T-helper 17 cell (primary cell): ENCODE measurements at places on chromosomes 12 and 14. TPM values are rescaled to one million over a fixed set of nuclear protein-coding genes. Genes with fewer than 3 reads are reported as not detected.

DNA sequence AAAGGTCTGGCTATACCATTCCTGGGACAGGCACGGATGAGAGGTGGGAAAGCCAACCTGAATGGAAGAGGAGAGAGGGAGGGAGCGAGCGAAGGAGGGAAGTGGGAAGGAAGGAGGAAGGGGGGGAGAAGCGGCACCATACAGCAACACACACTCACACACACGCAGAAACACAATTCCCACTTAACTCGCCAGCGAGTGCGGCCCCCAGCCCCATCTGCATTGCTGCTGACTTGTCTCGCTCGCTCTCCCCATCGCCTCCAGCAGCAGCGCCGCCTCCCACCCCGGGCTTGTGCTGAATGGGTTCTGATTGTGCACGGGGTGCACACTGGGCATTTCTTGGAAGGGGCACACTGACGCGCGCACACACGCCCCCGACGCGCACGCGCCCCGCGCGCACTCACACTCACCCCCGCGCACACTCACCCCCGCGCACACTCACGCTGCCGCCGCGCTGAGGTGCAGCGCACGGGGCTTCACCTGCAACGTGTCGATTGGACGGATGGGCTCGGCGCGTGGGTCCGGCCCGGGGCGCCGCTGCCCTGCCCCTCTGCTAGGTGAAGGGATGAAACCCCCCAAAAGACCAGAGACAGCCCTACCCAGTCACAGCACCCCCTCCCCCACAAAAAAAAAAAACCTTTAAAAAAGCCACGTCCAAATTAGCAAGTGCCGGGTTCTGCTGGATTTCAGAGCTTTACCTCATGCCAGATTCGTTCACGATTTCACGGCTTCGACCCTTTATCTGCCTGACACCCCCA lies 685 bp downstream of the GRIN2B start:
- no peak for DNase-seq

DNA sequence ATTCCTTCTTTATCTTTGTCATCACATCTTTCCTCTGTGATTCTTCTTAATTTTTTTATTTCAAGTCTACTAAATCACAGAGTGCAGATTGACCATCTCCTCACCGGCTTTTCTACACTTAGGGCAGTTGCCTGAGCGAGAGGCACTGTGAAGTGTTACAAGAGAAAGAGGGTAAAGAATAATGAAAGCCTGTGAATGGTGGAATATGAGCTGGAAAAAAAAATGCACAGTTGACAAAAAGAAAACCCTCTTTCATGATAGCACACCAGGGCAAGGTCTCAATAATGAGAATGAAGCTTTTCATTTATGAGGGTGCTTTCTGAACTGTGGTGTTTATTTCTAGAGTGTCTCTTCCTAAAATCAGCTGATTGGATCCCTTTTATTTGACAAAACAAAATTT lies 106.2 kb upstream of the PDE3A start:
- DNase-seq, result no peak

DNA sequence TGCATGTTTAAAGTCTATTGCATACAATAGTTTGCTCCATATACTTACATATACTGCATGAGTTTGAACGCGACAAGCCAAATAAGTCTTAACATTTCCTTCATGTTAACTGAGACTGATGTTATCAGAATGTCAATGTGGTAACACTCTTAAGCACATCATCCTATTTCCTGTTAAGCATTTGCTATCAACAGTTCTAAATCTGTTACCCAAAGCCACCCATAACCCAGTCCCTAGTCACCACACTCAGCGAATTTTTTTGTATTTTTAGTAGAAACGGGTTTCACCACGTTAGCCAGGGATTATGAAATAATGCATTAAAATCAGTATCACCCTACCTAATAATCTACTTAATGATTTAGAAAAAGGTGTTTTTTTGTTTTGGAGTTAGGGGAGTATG lies 39.4 kb downstream of the HNRNPC start:
- DNase-seq, result no peak

DNA sequence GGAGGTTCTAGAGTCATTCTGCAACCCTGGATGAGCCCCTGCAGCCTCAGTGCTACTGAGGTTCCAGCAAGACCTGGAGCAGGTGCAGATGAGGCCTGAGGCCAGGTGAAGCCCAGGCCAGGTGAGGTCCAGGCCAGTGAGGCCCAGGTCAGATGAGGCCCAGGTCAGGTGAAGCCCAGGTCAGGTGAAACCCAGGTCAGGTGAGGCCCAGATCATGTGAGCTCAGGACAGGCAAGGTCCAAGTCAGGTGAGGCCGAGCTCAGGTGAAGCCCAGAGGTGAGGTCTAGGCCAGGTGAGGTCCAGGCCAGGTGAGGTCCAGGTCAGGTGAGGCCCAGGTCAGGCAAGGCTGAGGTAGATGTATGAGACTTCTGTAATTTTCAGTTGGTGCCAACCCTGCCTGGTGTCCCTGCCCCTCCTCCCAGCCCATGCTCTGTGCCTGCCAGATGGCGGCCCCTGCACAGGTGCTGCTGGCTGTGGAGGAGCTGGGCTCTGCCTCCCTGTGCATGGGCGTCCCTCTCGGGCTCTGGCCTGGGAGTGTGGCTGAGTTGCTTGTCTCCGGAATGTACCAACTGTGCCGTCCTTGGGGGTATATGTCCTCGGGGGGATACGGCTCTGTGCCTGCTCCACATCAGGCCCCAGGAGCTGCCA lies 388.5 kb downstream of the TMEM121 start:
- no peak for DNase-seq

- no peak for DNase-seq
Observed at GRCh38 chr12:46579474-46579873, 206.9 kb upstream of the SLC38A2 start.

GRCh38 chr12:27919671-27920235 lies 52.8 kb downstream of the PTHLH start:
- no peak for DNase-seq

GRCh38 chr14:22097586-22098292 lies 424.1 kb upstream of the OR4E1 start:
- no peak for DNase-seq

DNA sequence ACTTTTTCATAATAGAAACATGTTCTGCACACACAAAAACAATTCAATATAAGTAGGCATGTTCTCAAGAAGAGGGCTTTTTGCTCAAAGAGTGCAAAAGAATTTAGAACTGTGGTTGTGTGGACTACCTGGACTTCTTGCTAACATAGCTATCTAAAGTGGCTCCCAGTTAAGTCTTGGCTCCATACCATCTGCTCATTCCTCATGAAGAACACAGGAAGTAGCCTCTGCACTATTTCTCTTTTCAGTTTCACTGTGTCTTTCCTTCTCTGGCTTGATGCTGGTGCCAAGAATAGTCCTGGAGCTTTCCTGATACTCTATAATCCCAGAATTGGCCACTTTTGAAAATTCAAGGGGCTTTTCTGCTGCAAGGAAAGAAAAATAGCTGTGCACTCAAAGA lies 127.4 kb downstream of the CCER1 start:
- no peak for DNase-seq

- no peak for DNase-seq
Observed at GRCh38 chr12:44780221-44780790, 95.8 kb downstream of the NELL2 start.

DNA sequence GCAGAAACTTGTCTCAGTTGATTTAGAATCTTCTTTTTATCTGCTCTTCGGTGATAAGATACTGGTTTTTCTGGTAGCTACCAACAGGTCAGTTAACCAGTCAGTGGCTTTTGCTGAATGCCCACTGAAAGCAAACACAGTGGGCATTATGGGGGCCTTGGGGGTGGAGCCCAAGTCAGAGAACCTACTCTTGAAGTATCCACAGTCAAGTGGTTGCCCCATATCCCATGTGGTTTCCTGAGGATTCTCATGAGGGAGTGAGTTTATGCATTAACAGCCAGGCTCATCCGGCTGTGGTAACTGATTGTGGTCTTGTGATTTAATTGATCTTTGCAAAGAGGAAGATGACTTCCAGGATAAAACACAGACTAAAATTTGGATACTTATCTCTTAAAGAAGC lies 83.7 kb downstream of the ST8SIA1 start:
- DNase-seq, result no peak

GRCh38 chr12:80212938-80213645 lies 113.8 kb downstream of the OTOGL start:
- DNase-seq, result no peak

DNA sequence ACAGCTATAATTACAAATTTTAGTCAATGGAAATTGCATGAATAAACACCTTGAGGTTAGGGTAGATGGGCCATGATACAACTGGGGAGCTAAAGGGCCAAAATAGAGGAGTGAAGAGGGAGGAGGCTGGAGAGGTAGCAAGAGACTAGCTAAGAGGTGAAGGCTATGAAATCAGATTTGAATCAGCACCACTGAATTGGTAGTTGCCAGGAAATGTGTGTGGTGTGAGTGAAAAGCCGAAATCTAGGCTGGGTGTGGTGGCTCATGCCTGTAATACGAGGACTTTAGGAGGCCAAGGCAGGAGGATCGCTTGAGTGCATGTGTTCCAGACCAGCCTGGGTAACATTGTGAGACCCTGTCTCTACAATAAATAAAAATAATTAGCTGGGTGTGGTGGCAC lies 22.7 kb downstream of the YY1 start:
- DNase-seq, result no peak

DNA sequence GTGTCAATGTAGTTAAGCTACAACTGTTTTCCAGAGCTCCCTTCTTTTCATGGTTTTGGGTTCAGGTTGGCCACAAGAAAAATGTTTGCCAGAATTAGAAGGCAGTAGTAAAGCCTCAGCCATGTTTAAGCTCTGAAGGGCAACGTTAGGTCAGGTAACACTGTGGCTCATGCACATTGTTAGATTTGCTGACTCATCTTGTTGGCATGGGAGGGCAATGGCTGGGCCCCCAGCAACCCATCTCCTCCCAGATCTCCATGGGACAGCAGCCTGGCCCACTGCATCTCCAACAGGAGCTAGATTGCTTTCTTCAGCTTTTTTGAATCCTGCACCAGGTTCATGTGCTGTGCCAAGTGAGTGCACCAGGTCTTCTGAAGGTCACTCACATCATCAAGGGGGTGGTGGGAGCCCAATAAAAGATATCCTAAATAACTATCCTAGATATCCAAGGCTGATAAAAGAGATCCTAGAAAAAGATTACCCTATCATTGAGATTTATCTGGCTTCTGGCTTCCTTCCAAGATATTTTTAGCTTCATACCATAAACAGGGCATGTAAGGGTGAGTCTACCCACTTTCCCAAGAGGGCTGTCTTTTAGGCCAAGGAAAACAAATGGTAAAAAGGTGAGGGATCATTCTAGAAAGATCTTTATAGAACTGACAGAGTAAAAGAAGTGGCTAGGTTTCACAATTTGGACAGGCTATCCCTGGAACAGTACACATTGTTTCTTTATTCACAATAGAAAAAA lies 28.9 kb downstream of the PTGER2 start:
- no peak for DNase-seq

- DNase-seq, result no peak
Observed at GRCh38 chr12:42534184-42534838, 55.2 kb downstream of the PRICKLE1 start.

DNA sequence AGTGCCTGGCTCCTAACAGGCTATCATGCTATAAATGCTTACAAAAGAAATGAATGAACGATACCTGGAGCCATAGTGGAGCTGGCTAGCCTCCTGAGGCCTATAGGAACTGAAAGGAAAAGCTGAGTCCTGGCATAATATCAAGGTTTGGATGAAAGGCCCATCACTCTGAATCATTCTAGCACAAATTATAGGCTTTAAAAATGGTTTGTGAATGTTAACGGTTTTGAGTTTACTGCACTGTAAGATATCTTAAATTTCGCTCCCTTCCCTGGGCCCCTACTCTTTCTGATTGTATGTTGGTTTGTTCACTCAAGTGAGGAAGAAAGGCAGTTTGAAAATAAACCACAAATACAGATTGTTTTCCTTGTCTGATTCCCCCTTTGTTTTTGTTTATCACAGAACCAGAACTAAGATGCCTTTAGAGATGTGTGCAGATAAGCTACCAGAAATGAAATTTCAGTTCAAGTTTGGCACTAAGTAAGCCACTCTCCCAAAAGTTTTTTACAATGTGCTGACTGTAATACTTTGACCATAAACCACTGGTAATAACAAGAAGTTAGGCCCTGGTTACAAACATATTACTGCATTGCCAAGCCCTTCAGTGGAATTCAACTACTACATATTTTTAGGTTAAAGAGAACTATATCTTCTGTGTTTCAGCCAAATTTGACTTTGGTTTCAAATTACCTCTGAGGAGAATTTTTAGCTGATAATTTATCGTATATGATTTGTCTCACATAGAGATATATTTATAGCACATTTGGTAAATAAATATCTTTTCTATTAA lies 89.5 kb downstream of the ALX1 start:
- DNase-seq, result no peak

DNA sequence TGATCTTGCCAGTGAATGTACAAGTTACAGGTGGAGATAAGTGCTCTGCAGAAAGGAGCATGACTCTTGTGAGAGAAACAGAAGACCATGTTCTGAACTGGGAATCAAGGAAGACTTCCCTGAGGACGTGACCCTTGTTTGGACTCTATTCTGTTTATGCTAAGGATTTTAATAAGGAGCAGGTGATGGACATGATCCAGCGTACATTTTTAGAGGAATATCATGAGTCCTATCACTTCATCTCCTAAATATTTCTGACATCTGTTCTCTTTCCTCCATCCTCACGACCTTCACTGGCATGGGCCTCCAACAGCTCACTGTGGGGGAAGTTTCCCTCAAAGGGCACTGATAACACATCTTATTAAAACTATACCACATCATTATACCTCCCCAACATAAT lies 7.9 kb upstream of the SLC38A1 start:
- no peak for DNase-seq

- DNase-seq, result no peak
Observed at GRCh38 chr14:61638595-61639387, 56.5 kb upstream of the HIF1A start.

DNA sequence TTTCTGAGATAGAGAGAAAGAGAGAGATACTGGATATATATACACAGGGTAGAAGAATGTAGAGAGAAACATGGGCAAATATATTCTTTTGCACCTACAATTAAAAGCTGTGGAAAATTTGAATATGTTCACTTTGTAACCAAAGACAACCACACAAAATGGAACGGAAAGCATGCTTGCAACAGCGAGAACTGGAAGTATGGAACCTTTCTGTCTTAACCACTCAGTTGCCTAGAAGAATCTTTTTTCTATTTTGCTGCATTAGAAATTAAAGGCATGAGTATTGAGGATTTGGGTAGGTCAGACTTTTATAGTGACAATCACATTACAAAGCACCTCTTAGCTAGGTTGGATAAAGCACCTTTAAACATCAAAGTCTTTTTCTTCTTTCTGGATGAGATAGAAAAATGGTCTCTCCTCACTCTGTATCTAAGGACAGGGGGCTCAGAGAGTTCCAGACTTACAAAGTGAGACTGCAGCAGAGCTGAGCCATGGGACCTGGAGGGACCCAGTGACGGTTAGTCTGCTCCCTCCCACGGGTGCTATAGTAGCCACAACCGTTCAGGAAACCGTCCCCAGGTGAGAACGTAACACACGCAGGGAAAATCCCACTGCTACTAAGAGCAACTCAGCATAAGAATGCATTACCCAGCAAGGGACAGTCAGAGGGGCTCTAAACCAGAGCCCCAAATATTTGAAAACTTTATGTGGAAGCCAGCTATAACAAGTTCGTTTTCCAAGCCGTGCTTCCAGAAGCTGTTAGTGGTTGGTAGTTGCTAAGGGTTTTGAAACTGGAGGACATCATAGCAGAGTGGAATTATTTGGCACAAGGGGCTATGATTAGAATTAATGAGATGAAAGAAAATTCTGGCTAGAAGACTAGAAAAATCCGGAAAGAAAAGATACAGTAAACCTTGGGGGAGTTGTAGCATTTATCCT lies 97.1 kb downstream of the DAD1 start:
- no peak for DNase-seq

The CLEC1A gene
- total RNA-seq, result not detected

The VRTN gene
- not detected for total RNA-seq

The LRTM2 gene
- not detected for total RNA-seq

The SOX5 gene
- 1.4 TPM for total RNA-seq

The SMCO2 gene
- not detected for total RNA-seq

The SIRT4 gene
- 1.4 TPM for total RNA-seq

The FGF23 gene
- total RNA-seq, result not detected
